HCEC 1CT (cell line): ENCODE measurements at places on chromosomes 6 and 20.

DNA sequence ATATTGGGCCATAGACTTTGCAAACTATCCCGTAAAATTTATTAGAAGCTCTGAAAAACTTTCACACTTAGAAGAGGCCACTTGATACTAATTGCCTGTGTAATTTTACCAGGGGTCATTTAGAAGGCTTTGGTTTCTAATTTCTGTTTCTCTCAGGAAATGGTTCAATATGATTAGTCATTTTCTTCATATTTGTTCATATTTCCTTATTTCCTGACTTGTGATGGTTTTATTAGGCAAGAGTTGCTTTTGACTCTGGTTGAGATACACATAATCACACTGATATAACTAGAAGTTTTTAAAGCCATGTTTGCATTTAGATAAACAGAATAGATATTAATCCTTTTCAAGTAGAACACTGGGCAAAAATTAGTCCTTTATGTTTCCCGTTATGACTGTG is 11.8 kb upstream of the HBS1L start:
- DNase-seq, result peak; percentile 60

- DNase-seq, result no peak
These were observed 19.9 kb downstream of the KCNK5 start for GRCh38 chr6:39209360-39209811.

- no peak for DNase-seq
These were observed 43.6 kb upstream of the PHACTR3 start for GRCh38 chr20:59560588-59561227.

- DNase-seq, result no peak
These were observed 352.4 kb downstream of the LAMA2 start for GRCh38 chr6:129235167-129236000.

DNA sequence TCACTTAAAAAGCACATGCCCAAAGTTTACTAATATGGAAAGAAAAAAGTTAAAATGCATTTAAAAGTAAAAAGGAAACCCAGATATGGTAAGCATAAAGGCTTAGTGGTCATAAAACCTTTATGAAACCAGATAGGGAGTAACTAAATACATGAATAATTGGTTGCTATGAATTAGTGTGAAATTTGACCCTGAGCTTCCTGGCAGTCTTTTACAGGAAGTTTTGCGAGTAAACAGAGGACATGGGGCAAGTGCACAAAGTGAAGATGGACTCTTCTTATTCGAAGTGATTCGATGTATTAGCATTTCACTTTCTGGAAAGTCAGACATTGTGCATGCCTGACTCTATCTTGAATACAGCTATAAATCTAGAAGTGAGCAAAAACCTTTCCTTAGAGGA is 90.9 kb upstream of the MLIP start:
- DNase-seq, result no peak

DNA sequence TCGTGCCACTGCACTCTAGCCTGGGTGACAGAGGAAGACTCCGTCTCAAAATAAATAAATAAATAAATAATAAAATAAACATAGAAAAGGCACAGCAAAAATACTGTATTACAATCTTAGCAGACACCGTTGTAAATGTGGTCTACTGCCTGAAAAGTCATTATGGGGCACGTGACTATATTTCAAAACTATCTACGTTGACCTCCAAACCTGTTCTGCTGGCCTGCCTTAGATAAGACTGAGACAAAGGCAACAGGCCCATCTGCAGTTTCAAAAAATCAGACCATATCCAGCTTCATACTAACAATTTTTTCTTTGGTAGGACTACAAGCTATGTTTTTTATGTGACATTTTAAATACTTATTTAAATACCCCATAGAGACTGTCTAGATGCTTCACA is 59.1 kb downstream of the AGPAT4 start:
- no peak for DNase-seq

GRCh38 chr6:163383912-163384311 is 30.6 kb upstream of the QKI start:
- no peak for DNase-seq

DNA sequence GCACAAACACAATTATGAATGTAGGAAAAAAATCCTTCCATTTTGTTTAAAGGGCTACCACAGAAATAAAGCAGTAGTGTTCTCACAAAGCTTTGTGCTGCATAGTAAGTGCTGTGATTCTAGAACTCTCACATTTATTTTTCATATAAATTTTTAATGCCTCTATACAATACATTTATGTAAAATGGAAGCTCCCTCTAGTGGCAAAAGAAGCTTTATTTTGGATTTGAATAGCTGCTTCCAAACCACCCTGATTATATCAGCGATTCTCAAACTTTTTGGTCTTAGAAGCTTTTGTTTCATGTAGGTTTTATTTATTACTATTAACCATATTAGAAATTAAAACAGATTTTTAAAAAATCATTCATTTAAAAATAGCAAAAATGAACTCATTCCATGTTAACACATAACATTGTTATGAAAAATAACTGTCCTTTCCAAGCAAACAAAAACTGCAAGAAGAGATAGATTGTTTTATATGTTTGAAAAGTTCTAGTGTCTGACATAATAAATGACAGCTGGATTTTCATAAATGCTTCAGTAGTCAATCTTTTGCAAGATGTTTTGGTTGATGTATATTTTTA is 38.4 kb downstream of the HS3ST5 start:
- peak; percentile 4 for DNase-seq

DNA sequence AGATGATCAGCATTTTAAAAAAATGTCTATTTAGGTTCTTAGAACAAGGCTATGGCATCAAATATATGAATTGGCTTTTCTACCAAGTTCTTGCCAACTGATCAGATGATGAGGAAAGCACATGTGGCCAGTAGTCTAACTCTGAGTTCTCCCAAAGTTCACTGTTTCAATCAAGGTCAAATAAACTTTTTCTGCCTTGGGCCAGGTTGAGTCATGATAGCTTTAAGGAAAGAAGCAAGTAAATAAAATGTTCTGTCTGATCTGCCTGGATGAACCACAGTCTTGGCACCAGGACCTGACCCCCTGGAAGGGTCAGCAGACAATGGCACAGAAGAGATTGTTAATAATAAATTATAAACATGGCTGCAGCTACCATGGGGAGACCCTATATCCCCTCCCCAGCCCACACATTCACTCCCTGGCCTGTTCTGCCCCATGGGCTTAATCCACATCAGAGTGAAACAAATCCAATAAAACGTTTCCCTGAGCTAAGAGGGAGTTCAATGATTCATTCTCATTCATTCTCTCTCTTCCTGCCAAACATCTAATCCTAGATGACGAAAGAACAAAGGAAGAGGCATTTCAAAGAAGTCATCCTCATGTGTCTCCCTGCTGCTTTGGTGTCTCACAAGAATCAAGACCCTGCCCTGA is 661.6 kb downstream of the DHX35 start:
- no peak for DNase-seq

- no peak for DNase-seq
These were observed 49.2 kb downstream of the ANKRD6 start for GRCh38 chr6:89482126-89482525.

DNA sequence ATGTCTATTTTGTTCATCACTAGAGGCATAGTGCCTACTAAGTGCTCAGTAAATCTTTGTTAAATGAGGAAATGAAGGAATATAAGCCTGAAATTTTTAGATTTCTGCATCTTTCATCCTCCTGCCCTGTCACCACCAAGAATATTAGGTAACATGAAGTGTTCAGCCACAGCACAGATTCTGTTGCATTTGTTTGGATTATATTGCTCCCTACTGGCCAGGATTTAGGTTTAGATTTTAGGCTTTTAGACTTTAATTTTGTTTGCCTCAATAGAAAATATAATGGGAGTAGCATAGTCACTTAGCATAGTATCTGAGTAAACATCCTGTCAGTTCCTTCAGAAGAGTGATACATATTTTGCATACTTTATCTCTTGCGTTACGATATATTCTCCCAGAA is 14.2 kb downstream of the FARS2 start:
- DNase-seq, result no peak

GRCh38 chr6:130761286-130761685 is 65.9 kb upstream of the SMLR1 start:
- DNase-seq, result no peak

DNA sequence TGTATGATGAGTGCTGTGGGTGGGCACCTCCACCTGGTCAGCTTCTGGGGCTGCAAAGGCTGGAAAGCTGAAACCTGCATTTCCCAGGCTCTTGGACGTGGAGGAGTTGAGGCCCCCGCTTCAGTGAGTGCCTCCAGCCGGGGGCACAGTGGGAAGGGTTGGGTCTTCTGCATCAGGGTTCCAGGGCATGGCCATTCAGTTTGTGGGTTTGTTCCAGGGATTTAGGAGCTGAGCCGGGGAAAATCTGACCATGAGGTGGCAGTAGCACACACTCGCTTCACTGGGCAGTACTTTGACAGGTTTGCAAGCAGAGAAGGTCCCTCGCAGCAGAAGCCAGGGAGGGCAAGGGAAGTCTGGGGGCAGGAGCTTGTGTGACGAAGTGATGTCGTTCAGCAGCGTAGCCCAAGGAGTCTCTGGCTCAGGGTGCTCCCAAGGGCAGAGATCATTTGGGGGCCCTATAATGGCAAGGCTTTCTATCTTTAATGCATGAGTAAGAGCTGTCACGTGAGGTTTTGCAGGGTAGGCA is 69.5 kb upstream of the SULF2 start:
- DNase-seq, result no peak

DNA sequence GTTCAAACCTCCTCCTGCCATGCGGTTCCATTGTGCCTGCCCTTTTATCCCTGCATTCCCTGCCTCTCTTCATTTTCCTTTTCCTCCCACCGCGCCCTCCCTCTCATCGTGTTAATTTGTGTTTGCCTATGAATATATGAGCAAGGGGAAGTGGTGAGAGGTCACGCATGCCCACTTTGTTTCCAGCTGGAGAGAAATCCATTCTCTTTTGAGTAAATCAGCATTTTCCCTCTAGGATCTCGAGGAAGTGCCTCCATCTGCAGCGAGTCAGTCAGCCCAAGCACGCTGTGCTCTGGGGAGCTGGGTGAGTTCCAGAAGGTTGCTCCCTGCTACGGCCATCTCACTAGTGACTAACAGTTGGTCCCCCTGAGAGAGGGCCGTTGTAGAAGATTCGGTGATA is 42.9 kb downstream of the CDH26 start:
- DNase-seq, result peak; percentile 3

- no peak for DNase-seq
These were observed 84.0 kb upstream of the SMLR1 start for GRCh38 chr6:130743175-130743574.

DNA sequence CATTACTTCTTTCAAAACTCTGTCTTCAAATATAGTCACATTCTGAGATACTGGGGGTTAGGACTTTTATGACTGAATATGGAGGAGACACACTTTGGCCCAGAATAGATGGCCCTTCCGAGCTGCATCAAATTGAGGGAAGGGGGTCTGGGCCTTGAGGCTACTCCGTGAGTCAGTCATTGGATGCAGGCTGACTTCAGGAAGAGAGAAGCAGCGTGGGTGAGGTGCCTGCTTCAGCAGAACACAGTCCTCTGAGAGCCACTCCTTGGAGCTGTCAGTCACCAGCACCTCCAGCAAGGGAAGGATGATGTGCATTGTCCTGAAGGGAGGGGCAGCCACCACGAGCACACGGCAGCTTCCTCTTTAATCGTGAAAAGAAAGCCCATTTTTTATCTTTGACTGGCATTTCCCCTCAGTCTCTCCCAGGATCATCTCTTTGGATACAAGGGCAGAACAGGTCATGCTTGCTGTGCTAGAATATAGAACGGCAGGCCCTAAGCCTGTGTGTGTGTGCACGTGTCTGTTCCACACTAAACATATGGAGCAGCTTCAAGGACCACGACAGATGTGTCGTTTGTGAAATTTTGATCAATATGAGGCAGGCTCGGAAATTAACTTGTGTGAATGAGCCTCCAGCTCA is 721.6 kb downstream of the KIF16B start:
- DNase-seq, result no peak

GRCh38 chr6:143575901-143576426 is 64.4 kb upstream of the FUCA2 start:
- no peak for DNase-seq

- peak; percentile 9 for DNase-seq
These were observed at the start of gene OPRL1 for GRCh38 chr20:64080013-64080812. TSS of gene OPRL1 (plus strand) at chr20:64080082. CDS start at chr20:64092721, 12,639 bp downstream.

DNA sequence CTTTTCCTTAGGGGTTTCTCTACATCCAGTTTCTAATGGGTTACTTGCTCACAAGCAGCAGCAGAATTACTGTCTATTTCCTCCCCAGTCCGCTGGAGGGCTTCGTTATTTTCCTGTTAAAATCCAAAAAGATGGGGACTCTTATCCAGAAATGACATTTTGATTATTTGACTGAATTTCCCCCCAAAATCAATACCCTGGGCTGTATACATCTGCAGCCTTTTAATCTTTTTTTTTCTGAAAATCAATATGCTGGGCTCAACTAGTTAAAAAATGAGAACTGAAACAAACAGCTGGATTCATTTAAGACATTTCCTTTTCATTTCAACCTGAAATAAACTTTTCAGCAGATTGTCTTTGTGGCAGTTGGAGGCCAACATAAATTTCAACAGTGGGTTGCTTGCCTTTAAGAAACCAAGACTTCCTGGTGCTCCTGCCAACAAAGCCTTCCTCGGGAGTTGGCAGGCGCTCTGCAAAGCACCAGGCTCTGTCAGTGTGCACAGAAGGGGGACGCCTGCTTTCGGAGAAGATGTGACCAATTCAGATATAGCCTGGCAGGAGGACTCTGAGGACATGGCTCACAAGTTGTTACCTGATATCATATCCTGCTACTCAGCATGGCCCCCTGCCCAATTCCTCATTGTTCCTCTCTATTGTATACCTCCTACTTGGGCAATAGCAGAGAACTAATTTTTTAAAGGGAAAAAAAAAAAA is 204.7 kb upstream of the ARG1 start:
- no peak for DNase-seq

GRCh38 chr6:163985710-163986109 is 571.2 kb downstream of the QKI start:
- DNase-seq, result no peak

DNA sequence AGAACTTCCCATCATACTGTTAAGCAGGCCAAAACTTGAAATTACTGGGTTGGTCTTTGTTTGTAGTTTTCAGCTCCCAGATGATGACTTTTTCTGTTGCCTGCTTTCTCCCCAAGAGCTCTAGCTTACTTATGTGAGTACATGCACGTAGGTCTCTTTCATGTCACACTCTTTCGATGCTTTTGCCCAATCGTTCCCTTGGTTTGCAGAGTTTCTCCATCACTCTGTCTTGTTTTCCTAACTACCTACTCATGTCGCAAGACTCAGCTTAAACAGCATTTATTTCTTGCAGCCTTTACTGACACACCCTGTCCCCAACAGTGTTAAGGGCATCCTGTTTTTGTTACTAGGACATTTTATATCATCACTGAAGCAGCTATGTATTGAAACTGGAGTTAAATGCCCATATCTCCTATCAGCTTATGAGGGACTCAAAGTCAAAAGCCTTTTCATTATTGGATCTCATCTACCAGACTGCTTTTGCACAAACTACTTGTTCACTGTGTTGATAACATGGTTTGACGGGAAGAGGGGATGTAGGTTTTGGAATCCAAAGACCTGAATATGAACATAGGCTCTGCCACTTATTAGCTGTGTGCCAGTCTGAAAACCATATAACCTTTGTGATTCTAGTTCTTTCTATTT is 2.9 kb downstream of the ARG1 start:
- no peak for DNase-seq

DNA sequence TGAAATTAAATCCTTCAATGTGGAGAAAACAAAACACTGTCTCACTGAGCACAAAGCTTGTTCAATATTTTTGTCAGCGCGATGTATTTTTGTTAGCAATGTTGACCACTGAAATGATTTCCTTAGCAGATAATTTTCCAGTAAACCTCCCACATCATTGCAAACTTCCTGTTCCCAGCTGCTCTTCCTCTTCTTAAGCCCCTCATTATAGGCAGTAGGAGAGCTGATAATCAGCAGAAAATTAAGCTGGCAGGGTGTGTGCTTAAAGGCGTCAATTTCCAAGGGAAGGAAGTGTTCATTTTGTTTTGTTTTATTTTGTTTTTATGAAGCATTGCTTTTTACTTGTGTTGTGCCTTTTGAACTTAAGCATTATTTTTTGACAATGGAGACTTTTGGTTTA is 29.1 kb upstream of the TMEM14A start:
- no peak for DNase-seq
